ENCODE measurements at places on chromosomes 3 and 15.
A peak's percentile ranks its signal among the peaks of the same experiment; 100 is the strongest.

- H3K27me3 ChIP-seq: peaks cover 1% of the 10 kb centered on the region
- DNase-seq: peak; percentile 76
- peaks cover 40% of the 10 kb centered on the region for H3K4me1 ChIP-seq
- H3K4me3 ChIP-seq: peak overlapping the region; percentile 77
- peaks cover 14% of the 10 kb centered on the region for H3K36me3 ChIP-seq
Measured at GRCh38 chr15:70528270-70528706, 235.1 kb downstream of the UACA start.

GRCh38 chr3:100641471-100642032 lies 32.2 kb downstream of the ADGRG7 start:
- no peak overlapping the region for H3K27ac ChIP-seq
- no peak for DNase-seq

GRCh38 chr3:71026634-71027578 lies 556.6 kb downstream of the FOXP1 start:
- no peaks in the 10 kb centered on the region for H3K36me3 ChIP-seq
- H3K27ac ChIP-seq: peak overlapping the region; percentile 41
- no peak for DNase-seq
- no peak overlapping the region for H3K4me3 ChIP-seq
- no peaks in the 10 kb centered on the region for H3K27me3 ChIP-seq

DNA sequence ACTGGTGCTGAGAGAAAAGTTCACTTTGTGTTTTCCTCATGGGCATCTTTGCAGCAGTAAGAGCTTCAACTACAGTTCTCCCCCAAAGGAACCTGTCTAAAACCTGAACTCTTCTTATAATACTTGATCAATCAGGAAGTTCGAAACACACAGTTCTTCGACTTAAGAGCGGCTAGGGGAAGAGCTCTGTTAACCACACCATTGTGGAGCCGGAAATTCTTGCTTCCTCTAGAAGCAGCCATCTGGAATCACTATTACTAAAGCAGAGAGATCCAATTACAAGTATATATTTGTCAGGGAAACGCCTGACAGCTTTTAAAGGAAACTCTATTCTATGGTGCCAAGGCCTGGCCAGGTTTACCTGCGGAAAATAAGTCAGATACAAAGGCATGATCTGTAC lies 337.3 kb upstream of the CBLB start:
- DNase-seq: no peak
- H3K27me3 ChIP-seq: no peaks in the 10 kb centered on the region
- peaks cover 22% of the 10 kb centered on the region for H3K4me1 ChIP-seq
- H3K27ac ChIP-seq: peak overlapping the region; percentile 42
- peak overlapping the region; percentile 46 for H3K4me3 ChIP-seq

- no peak for DNase-seq
- no peak overlapping the region for H3K4me3 ChIP-seq
- H3K27ac ChIP-seq: no peak overlapping the region
- no peaks in the 10 kb centered on the region for H3K4me1 ChIP-seq
- H3K27me3 ChIP-seq: peaks cover 3% of the 10 kb centered on the region
- H3K36me3 ChIP-seq: no peaks in the 10 kb centered on the region
Measured at GRCh38 chr3:10940106-10940505, 52.4 kb upstream of the SLC6A1 start.

GRCh38 chr3:52126036-52126435 lies 28.2 kb downstream of the POC1A start:
- peaks cover 2% of the 10 kb centered on the region for H3K27me3 ChIP-seq
- H3K36me3 ChIP-seq: no peaks in the 10 kb centered on the region
- H3K4me1 ChIP-seq: peaks cover 15% of the 10 kb centered on the region
- H3K27ac ChIP-seq: no peak overlapping the region
- H3K4me3 ChIP-seq: no peak overlapping the region

GRCh38 chr3:105915524-105915923 lies 46.7 kb upstream of the CBLB start:
- H3K27ac ChIP-seq: no peak overlapping the region
- H3K4me1 ChIP-seq: peaks cover 11% of the 10 kb centered on the region
- no peak for DNase-seq
- peaks cover 5% of the 10 kb centered on the region for H3K36me3 ChIP-seq
- H3K4me3 ChIP-seq: no peak overlapping the region
- H3K27me3 ChIP-seq: no peaks in the 10 kb centered on the region

DNA sequence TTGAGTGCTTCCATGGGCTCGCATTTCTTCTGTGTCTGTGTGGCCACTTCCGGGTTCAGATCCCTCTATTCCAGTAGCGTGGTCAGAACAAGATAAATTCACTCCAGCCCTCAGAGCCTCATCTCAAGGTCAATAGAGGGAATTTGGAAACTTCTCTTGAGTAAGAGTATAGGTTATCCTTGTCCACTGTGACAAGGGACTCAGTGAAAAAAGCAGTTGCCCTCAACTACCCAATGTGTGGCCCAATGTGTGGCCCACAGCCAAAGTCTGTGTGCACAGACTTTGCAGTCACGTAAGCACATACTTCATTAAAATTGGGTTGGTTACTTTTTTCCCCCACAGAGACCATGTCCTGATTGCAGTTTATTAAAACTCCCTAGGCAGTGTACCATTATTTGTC lies 305.6 kb upstream of the SEMA6D start:
- H3K36me3 ChIP-seq: no peaks in the 10 kb centered on the region
- H3K4me1 ChIP-seq: no peaks in the 10 kb centered on the region
- H3K27me3 ChIP-seq: no peaks in the 10 kb centered on the region
- H3K4me3 ChIP-seq: no peak overlapping the region

- H3K27me3 ChIP-seq: no peaks in the 10 kb centered on the region
- H3K27ac ChIP-seq: no peak overlapping the region
- no peaks in the 10 kb centered on the region for H3K4me1 ChIP-seq
- DNase-seq: no peak
- no peak overlapping the region for H3K4me3 ChIP-seq
Measured at GRCh38 chr15:80182611-80183261, 29.9 kb downstream of the FAH start.

- no peak overlapping the region for H3K27ac ChIP-seq
- no peaks in the 10 kb centered on the region for H3K4me1 ChIP-seq
- H3K27me3 ChIP-seq: no peaks in the 10 kb centered on the region
- DNase-seq: no peak
- H3K4me3 ChIP-seq: no peak overlapping the region
Measured at GRCh38 chr3:99950921-99951320, 133.3 kb downstream of the CMSS1 start.

DNA sequence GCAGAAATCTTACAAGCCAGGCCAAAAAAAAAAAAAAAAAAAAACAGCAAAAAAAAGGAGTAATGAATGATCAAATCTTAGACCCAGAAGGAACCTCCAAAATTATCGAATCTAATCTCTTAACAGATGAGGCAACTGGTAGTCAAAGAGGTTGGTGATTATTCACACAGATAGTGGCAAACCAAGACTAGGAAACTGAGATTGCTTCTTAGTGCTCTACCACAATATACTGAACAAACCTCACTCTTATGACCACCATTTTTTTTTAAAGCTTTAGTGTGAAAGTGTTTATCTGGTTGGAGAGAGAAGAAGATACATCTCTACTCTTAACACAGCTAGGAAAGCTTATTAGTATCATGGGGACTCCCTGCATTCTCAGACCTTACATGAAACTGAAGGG lies 17.3 kb downstream of the ATOSA start:
- H3K36me3 ChIP-seq: peaks cover 41% of the 10 kb centered on the region
- no peaks in the 10 kb centered on the region for H3K27me3 ChIP-seq
- H3K4me3 ChIP-seq: no peak overlapping the region
- H3K4me1 ChIP-seq: peaks cover 56% of the 10 kb centered on the region
- no peak overlapping the region for H3K27ac ChIP-seq

GRCh38 chr3:159982442-159982974 lies 6.1 kb upstream of the IL12A start:
- peaks cover 3% of the 10 kb centered on the region for H3K4me1 ChIP-seq
- no peaks in the 10 kb centered on the region for H3K36me3 ChIP-seq
- DNase-seq: no peak
- H3K4me3 ChIP-seq: no peak overlapping the region
- no peak overlapping the region for H3K27ac ChIP-seq
- peaks cover 5% of the 10 kb centered on the region for H3K27me3 ChIP-seq

GRCh38 chr3:46943237-46944187 lies 33.0 kb downstream of the CCDC12 start:
- H3K27me3 ChIP-seq: peaks cover 22% of the 10 kb centered on the region
- no peak overlapping the region for H3K4me3 ChIP-seq
- peaks cover 13% of the 10 kb centered on the region for H3K36me3 ChIP-seq

DNA sequence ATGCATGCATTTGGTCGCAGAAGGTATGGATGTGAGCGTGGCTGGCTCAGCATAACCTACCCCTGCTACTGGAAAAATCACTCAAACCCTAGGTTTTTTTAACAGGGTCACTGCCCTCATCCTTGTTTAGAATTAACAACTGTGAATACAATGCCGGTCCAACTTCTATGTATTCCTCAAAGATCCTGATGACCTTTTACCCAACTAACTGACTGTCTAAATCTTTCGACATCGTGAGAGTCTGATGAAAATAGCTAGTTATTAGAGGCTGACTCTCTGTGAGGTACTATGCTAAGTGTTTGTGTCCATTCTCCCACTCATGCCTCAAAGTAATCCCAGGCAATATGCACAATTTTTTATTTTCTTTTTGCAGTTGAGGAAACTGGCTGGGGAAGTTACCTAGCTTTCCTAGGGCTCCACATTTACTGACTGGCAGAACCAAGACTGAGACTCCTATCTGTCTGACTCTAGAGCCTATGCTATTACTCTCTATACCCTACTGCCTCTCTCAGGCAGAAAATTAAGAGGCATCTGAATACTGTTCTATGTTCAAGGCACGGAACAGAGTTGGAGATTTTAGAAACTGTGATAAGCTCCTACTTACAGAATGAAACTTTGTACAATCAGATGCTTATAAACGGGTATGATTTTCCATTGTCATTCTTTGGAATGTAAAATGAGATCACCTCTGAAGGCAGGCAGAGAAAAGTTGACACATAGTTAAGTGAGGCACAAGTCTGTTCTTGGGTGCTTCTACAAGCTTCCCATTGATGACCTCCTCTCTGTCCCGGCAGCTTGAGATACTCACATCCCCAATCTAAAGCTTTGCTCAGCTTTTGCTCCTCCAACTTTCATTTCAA lies 56.4 kb downstream of the FILIP1L start:
- no peaks in the 10 kb centered on the region for H3K27me3 ChIP-seq
- H3K27ac ChIP-seq: no peak overlapping the region
- no peaks in the 10 kb centered on the region for H3K36me3 ChIP-seq
- H3K4me1 ChIP-seq: peaks cover 24% of the 10 kb centered on the region

- no peaks in the 10 kb centered on the region for H3K4me1 ChIP-seq
- no peak for DNase-seq
- H3K27ac ChIP-seq: no peak overlapping the region
- peaks cover 3% of the 10 kb centered on the region for H3K27me3 ChIP-seq
- H3K36me3 ChIP-seq: no peaks in the 10 kb centered on the region
Measured at GRCh38 chr3:13160619-13161018, 87.4 kb upstream of the IQSEC1 start.
